Muscle of arm (tissue), 14 donors: ENCODE measurements at places on chromosomes 3 and 15.

DNA sequence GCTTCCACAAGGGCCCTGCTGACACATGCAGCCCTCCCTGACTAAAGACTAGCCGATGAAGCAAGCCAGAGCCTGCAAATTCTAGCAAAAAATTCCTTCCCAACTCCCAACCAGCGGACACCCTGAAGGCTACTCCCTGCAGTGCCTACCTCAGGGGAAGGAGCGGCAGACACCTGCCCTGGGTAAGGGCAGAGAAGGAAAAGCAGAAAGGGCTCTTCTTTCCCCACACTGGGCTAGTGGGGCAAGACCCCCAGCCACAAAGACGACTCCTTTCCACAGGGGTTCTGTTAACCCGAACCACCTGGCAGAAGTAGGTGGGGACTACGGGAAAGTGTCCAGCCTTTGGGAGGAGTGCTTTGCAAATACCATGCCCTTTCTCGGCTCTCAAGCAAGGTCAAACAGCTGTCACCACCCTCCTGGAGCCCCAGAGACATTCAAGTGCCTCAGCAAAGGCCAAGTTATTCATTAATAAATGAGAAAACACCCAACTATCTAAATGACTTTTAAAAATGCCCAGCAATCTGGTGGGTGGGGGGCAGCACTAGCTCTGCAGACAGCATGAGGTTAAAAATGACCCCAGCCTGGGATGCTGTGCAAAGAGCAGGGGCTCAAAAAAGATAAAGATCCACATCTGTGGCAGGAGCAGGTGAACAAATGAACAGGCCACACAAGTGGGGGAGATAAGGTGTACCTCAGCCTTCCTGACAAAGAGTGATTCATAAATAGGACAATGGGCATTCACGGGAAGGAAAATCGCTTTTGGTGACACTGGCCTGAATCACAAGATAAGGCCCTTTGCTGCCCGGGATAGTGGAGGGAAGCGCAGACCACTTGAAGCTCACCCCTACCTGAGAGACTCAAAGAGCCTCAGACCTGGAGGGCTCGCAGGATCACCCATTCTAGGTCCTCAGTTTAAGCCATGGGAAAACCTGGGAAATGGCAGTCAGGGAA lies 33.0 kb downstream of the CCDC12 start:
- DNase-seq, result no peak

GRCh38 chr15:47213883-47214282 lies 503.4 kb upstream of the SEMA6D start:
- no peak for DNase-seq

DNA sequence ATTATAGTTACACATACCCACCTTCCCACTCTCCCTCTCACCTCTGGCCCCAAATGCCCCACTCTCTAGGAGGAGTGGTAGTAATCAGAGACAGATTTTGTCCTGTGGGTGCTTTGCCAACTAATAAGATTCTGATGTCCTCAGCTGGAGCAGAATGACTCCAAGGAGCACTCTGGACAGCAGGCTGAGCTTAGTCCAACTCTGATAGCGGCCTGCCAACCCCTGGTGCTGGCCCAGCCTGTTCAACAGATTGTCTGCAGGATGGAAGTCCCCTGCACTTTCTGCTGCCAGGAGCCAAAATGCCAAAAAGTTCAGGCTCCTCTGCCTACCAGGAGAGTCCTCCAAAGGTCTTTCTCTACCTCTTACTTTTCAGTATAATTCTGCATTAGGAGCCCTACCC lies 160.5 kb upstream of the UMPS start:
- DNase-seq, result no peak

DNA sequence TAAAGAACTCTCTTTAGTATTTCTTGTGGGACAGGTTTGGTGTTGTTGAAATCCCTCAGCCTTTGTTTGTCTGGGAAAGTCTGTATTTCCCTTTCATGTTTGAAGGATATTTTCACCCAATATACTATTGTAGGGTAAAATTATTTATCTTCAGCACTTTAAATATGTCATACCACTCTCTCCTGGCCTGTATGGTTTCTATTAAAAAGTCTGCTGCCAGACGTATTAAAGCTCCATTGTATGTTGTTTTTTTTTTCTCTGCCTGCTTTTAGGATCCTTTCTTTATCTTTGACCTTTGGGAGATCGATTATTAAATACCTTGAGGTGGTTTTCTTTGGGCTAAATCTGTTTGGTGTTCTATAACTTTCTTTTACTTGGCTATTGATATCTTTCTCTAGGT lies 119.0 kb upstream of the TBC1D5 start:
- no peak for DNase-seq

- no peak for DNase-seq
These were observed 164.5 kb downstream of the VGLL4 start for GRCh38 chr3:11479221-11479620.

DNA sequence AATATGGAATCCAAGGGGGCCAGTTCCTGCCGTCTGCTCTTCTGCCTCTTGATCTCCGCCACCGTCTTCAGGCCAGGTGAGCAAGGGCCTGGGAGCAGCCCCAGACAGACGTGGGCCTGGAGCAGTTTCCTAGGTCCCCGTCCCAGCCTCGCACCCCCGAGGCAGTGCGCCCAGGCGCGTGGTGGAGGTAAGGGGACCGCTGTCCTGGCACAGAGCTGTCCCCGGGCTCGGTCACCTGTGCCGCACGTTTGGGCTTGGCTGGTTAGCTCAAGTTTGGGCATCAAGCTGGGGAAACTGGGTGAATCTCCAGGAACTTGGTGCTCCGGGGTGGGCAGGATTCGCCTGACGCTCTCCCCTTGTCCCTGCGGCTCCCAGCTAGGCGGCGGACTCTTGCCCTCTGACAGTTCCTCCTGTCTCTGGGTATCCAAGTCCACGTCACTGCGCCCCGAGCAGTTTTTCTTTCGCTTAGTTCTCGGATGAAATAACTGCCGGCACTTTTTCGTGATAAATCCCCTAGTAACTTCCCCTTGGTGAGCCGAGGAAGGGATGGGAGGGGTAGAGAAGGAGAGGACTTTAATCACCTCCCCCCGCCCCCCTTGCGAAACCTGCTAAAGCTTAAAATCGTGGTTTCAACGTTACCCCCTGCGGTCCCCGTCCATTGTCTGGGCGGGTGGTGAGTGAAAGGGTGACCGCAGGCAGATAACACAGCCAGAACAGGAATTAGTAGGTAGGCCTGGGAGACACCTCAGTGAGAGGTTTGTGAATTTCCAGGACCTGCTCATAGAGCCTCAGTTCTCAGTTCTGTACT lies 901 bp downstream of the ALCAM start:
- DNase-seq, result peak; percentile 36

- no peak for DNase-seq
These were observed 9.8 kb upstream of the PRR23E start for GRCh38 chr3:127182848-127183714.

DNA sequence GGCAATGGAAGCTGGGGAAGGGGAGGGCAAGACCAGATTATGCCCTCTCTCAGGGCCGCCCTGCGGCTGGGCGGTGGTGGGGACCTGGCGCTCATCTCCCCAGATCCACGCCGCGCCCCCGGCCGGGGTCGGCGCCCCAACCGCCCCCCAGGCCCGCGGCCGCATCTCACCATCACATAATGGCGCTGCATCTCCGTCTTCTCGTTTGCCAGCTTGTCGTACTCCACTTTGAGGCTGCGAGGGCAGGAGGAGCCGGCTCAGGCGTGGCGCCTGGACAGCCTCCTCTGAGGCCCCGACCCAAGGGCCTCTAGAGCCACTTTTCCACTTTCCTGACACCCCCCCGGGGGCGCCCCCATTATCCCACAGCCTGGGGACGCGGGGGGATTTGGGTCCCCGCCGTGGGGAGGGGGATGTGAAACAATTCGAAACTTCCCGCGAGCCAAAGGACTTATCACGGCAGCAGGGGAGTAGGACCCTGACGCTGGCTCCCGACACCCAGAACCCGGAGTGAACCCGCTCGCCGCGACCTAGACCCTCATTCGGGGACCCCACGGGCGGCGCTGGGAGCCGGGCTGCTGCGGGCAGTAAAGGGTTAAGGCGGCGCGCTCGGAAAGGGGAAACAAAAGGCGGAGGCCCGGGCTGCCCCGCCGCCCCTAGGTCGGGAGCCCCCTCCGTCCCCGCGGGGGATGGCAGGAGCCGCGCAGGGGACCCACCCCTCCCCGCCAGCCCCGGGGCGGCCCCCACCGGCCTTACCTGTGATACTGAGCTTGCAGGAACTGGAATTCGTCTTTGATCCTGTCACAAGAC lies 2.1 kb downstream of the TLE3 start:
- no peak for DNase-seq

GRCh38 chr15:92583096-92584034 lies 72.2 kb downstream of the FAM174B start:
- DNase-seq, result no peak

GRCh38 chr15:97652041-97652440 lies 308.5 kb upstream of the ARRDC4 start:
- no peak for DNase-seq

DNA sequence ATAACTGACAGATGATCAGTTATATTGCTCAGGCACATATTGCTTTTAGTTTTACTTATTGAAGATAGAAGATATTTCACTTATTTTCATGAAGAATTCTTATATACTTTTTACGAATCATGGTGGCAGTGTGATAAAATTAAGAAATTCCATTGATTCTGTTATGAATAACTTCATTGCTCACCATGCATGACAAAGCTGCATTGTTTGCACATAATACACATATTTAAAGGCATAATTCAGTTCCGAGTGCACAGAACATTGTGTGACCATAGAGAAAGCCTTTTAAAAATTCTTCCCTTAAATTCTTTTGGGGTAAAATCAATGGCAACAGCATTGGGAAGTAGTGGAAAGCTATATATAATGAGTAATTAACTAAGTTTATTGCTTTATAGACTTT lies 82.5 kb upstream of the NAALADL2 start:
- DNase-seq, result no peak

DNA sequence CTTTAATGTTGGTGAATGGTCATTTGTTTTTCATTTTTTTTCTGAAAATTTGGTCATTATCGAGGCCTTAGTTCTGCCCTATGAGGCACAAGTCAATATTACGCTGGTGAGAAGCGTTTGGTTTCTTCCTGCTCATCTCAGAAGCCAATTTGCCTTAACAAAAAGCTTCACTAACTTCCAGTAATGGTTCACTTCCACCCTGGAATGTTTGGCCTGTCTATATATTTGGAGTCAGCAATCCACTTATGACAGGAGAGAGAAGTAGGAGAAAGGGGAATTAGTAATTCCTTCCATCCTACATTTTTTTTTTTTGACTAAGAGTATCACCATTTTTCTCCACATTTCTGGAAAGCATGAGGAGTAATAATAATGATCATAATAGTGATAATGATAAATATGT lies 124.4 kb downstream of the DIPK2A start:
- no peak for DNase-seq
